ENCODE measurements at places on chromosomes 1 and 21.

DNA sequence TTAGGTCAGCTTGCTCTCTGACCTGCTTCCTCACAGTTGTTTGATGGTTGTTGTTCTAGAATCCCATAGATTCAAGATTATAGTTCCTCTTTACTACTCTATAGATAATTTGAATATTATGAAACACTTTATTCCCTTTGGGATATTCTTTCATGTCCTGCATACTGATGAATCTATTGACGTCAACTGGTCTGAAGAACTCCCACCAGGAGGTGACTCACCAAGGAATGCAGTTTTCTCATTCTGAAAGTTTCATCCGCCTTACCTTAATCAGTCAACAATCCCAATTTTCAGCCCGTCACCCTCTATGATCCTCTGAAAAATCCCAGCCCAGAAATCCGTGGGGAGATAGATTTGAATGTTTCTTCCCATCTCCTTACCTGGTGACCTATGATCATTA is 834.1 kb upstream of the PRMT6 start:
- H3K36me3 ChIP-seq = no peaks in the 10 kb centered on the region
- H3K27ac ChIP-seq = no peak overlapping the region
- no peaks in the 10 kb centered on the region for H3K4me1 ChIP-seq
- no peaks in the 10 kb centered on the region for H3K27me3 ChIP-seq
- no peak for DNase-seq
- H3K4me3 ChIP-seq = no peak overlapping the region

- H3K4me3 ChIP-seq = no peak overlapping the region
- H3K4me1 ChIP-seq = peaks cover 40% of the 10 kb centered on the region
- no peak for DNase-seq
- peaks cover 26% of the 10 kb centered on the region for H3K36me3 ChIP-seq
- no peaks in the 10 kb centered on the region for H3K27me3 ChIP-seq
Observed at GRCh38 chr1:77990629-77991204, 11.8 kb upstream of the FUBP1 start.

GRCh38 chr1:183807549-183808168 is 2.7 kb downstream of the RGL1 start:
- H3K27ac ChIP-seq = no peak overlapping the region
- peaks cover 16% of the 10 kb centered on the region for H3K36me3 ChIP-seq
- H3K27me3 ChIP-seq = peaks cover 33% of the 10 kb centered on the region
- H3K4me3 ChIP-seq = no peak overlapping the region
- DNase-seq = no peak

GRCh38 chr1:223717695-223718363 is 5.5 kb downstream of the CAPN2 start:
- no peak for DNase-seq
- no peaks in the 10 kb centered on the region for H3K27me3 ChIP-seq

GRCh38 chr1:113855630-113856400 is 15.7 kb downstream of the PTPN22 start:
- no peak overlapping the region for H3K4me3 ChIP-seq
- no peak for DNase-seq
- H3K4me1 ChIP-seq = peaks cover 24% of the 10 kb centered on the region
- no peaks in the 10 kb centered on the region for H3K27me3 ChIP-seq
- H3K36me3 ChIP-seq = peaks cover 38% of the 10 kb centered on the region

DNA sequence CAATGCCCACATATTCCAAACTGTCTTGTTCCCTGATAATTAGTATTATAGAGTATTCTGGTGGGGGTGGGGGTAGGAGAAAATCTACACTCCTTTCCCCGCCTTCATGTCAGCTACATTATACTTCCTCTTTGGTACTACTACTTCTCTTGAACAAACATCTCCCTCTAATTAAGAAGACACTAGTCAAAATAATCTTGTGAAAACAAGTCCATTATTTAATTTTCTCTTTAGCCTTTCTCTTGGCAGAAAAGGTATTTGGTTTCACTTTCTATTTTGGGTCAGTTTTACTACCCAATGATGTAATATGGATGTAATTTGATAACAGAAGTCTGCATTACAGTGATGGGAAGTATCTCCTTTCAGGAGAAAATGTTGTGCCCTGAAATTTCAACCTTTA is 22.5 kb downstream of the NTMT2 start:
- no peak overlapping the region for H3K4me3 ChIP-seq
- peaks cover 3% of the 10 kb centered on the region for H3K36me3 ChIP-seq
- no peak overlapping the region for H3K27ac ChIP-seq
- peaks cover 4% of the 10 kb centered on the region for H3K27me3 ChIP-seq

DNA sequence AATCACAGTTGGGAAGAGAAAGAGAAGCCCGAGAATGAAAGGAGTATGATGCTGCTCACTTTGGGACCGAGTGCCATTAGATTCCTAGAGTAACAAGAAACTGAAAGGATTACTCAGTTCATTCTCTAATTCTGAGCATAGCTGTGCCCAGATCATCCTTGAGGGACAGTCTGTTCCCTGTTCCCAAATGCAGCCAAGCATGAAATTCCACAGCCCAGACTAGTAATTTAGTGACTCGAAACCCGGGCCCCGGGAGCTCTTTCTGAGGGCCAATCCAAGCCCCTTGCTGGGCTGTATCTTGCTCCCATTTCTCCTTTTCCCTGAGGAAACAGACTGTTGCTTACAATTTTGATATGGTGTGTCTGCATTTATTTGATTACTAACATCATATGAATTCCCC is 30.0 kb upstream of the ETS2 start:
- no peak overlapping the region for H3K27ac ChIP-seq
- H3K4me3 ChIP-seq = no peak overlapping the region
- peaks cover 1% of the 10 kb centered on the region for H3K36me3 ChIP-seq

- no peaks in the 10 kb centered on the region for H3K27me3 ChIP-seq
- peak within 1 kb of the TSS; percentile 99 for H3K4me3 ChIP-seq
- DNase-seq = no peak
- H3K27ac ChIP-seq = peak within 1 kb of the TSS; percentile 98
- H3K4me1 ChIP-seq = peaks cover 82% of the 10 kb centered on the region
Observed at GRCh38 chr1:2556277-2556677, at the start of gene TNFRSF14. TNFRSF14 (plus strand) TSS chr1:2556371; CDS start chr1:2556665, 294 bp downstream.

GRCh38 chr1:190320952-190321351 is 156.7 kb downstream of the BRINP3 start:
- H3K36me3 ChIP-seq = no peaks in the 10 kb centered on the region
- no peak for DNase-seq
- H3K27ac ChIP-seq = no peak overlapping the region

GRCh38 chr1:245687152-245687635 is 532.4 kb downstream of the KIF26B start:
- peaks cover 4% of the 10 kb centered on the region for H3K4me1 ChIP-seq
- no peak overlapping the region for H3K4me3 ChIP-seq
- peaks cover 24% of the 10 kb centered on the region for H3K27me3 ChIP-seq
- H3K36me3 ChIP-seq = peaks cover 27% of the 10 kb centered on the region
- DNase-seq = no peak

GRCh38 chr1:182114627-182115023 is 53.1 kb upstream of the ZNF648 start:
- H3K27ac ChIP-seq = no peak overlapping the region
- no peak overlapping the region for H3K4me3 ChIP-seq
- no peak for DNase-seq
- H3K36me3 ChIP-seq = peaks cover 3% of the 10 kb centered on the region
- H3K27me3 ChIP-seq = peaks cover 54% of the 10 kb centered on the region
- H3K4me1 ChIP-seq = no peaks in the 10 kb centered on the region

DNA sequence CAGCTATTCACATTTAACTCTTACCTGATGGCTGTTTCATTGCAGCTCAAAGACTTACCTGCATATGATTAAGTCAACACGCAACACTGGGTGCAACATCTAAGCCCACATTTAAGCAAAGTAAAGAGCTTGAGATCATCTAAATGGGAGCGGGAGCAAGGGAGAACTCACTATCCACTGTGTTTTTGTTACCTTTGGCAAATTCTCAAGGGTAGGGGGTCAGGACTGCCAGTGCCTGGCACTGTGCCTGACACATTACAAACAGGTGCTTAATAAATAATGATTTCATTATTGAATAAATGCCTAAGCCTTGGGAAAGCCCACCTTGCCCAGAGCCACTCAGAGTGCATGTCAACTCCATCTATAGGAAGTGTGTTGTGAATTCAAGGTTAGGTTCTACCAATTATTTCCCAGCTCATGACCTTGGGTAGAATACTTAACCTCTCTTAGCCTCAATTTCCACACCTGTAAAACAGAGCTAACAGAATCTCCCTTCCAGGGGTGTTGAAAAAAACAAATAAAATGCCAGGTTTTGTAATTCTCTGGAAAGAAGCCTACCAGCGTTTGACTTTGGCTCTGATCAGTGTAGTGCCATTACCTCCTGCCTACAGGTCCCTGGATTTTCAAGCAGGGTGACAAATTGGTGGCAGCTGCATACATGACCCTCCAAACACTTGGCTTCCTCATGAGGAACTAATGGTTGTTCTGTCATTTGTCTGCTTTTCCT is 109.7 kb downstream of the TGFBR3 start:
- H3K27me3 ChIP-seq = no peaks in the 10 kb centered on the region
- H3K4me3 ChIP-seq = no peak overlapping the region
- DNase-seq = no peak
- no peak overlapping the region for H3K27ac ChIP-seq
- no peaks in the 10 kb centered on the region for H3K36me3 ChIP-seq

DNA sequence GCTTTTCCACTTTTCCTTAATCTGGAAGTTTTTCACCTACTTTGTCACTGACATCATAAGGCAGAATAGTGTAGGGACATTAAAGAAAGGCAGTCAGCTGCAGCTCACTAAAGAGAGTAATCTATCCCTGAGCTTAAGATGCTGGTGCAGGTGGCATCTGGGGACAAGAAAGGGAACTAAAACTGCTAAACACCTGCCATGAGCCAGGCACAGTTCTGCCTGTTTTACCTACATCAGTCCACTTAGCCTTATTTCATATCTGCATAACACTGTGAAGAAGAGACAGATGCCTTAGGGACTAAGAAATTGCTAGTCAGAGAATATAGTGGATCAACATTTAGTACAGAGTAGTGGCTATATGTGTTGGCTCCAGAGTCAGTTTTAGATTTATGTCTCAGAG is 88.1 kb downstream of the GPATCH2 start:
- no peak for DNase-seq
- H3K4me1 ChIP-seq = no peaks in the 10 kb centered on the region
- no peak overlapping the region for H3K27ac ChIP-seq
- H3K36me3 ChIP-seq = peaks cover 17% of the 10 kb centered on the region

DNA sequence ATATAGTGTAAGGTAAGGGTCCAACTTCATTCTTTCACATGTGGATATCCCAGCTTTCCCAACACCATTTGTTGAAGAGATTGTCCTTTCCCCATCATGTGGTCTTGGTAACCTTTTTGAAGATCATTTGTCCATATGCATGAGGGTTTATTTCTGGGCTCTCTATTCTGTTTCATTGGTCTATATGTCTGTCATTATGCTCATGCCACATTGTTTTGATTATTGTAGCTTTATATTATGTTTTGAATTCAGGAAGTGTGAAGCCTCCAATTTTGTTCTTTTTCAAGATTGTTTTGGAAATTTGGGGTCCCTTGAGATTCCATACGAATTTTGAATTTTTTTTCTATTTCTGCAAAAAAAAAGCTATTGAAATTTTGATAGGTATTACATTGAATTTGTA is 15.2 kb upstream of the RCSD1 start:
- H3K4me3 ChIP-seq = no peak overlapping the region
- H3K4me1 ChIP-seq = peaks cover 48% of the 10 kb centered on the region
- DNase-seq = no peak
- H3K27ac ChIP-seq = no peak overlapping the region
- no peaks in the 10 kb centered on the region for H3K27me3 ChIP-seq

GRCh38 chr1:182235952-182236650 is 155.5 kb downstream of the GLUL start:
- H3K36me3 ChIP-seq = no peaks in the 10 kb centered on the region
- H3K27me3 ChIP-seq = no peaks in the 10 kb centered on the region
- no peak overlapping the region for H3K4me3 ChIP-seq
- DNase-seq = no peak
- H3K4me1 ChIP-seq = peaks cover 7% of the 10 kb centered on the region
- H3K27ac ChIP-seq = no peak overlapping the region

- H3K36me3 ChIP-seq = no peaks in the 10 kb centered on the region
- no peak for DNase-seq
- no peaks in the 10 kb centered on the region for H3K27me3 ChIP-seq
- H3K4me1 ChIP-seq = no peaks in the 10 kb centered on the region
Observed at GRCh38 chr1:66519992-66520391, 14.0 kb upstream of the SGIP1 start.

DNA sequence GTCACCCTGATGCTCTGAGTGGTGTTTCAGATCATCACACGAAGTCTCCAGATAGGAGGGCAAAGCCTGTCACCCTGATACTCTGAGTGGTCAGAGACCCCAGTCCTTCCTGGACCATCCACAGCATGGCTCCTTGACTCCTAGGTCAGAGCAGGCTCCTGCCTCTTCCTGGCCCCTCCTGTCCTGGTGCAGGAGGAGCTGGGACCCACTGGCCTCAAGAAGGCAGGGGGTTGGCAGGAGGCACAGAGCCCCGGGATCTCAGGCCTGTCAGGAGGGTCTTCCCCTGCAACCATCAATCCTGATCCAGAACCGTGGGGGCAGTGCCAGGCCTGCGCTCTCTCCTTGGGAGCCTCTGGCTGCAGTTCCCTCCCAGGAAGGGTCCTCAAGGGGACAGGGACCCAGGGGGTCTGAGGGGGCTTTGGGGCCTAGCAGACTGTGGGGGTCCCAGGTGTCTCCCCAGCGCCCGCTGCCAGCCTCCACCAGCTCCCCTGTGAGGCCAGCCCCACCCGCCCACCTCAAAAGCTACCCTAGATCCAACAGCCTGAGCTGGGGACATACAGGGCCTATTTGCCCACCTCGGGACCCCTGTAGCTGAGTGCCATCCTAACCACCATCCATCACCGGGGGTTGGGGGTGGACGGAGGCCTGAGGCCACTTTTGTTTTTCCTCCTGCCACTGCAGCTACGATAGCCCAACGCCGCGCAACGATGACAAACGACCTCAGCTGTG is 27.5 kb downstream of the COL6A1 start:
- peaks cover 6% of the 10 kb centered on the region for H3K36me3 ChIP-seq
- DNase-seq = no peak
- peaks cover 4% of the 10 kb centered on the region for H3K27me3 ChIP-seq

- peaks cover 5% of the 10 kb centered on the region for H3K36me3 ChIP-seq
- H3K4me3 ChIP-seq = no peak overlapping the region
- DNase-seq = no peak
- no peak overlapping the region for H3K27ac ChIP-seq
Observed at GRCh38 chr21:38847556-38847955, 41.8 kb downstream of the ETS2 start.

DNA sequence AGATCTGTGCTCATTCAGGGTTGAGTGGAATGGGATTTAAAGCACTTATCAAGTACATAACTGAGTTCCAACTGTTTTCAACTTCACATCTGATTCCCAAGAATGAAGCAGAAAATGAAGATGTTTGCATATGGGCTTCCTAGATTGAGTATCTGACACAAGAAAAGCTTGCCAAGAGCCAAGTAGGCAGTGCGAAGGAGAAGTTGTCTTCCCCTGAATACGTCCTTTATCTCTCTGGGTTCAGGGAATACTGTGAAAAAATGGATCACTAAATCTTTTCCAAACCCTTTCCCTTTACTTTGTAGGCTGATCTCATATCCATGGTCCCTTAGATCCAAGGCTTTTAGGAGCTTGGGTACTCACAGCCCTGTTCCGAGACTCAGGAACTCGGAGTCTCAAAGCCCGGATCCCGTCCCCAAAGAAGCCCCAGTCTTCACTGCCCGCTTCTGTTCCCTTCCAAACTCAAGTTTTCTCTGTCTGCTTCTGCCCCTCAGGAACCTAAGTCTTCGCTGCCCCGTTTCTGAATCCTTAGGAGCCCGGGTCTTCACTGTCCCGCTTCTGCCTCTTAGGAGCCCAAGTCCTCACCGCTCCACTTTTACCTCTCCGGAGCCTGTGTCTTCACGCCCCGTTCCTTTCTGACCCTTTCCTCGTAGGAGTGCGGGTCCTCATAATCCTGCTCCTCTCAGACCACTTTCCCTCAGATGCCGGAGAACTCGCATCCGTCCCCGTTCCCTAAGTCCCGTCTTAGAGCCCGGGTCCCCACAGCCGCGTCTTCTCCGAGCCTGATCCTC is 616 bp downstream of the TAF12 start:
- peaks cover 32% of the 10 kb centered on the region for H3K4me1 ChIP-seq
- H3K4me3 ChIP-seq = peak overlapping the region; percentile 97
- no peaks in the 10 kb centered on the region for H3K27me3 ChIP-seq
- peaks cover 4% of the 10 kb centered on the region for H3K36me3 ChIP-seq
- DNase-seq = no peak
